ENCODE measurements at places on chromosomes 3 and 15.

DNA sequence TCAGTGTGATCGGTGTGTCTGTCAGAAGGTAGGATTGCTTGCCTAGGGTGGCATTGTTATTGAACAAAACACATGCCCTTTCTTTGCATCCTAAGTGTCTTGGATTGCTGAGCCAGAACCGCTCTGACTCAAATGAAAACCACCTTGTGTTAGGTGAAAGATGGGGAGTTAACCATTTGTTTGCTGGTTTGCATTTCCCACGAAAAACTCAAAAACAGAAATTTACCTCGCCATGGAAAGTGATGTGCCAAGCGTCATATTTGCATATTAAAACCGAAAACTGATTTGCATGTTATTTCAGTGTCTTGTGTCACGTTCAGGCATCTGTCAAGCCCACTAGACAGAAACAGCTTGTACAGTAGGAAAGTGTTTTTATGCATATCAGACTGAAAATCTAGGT, 474.6 kb upstream of the TPRG1 start:
- no peak for DNase-seq

- no peak for DNase-seq
Observed at GRCh38 chr3:120155108-120155507, 60.9 kb upstream of the GSK3B start.

DNA sequence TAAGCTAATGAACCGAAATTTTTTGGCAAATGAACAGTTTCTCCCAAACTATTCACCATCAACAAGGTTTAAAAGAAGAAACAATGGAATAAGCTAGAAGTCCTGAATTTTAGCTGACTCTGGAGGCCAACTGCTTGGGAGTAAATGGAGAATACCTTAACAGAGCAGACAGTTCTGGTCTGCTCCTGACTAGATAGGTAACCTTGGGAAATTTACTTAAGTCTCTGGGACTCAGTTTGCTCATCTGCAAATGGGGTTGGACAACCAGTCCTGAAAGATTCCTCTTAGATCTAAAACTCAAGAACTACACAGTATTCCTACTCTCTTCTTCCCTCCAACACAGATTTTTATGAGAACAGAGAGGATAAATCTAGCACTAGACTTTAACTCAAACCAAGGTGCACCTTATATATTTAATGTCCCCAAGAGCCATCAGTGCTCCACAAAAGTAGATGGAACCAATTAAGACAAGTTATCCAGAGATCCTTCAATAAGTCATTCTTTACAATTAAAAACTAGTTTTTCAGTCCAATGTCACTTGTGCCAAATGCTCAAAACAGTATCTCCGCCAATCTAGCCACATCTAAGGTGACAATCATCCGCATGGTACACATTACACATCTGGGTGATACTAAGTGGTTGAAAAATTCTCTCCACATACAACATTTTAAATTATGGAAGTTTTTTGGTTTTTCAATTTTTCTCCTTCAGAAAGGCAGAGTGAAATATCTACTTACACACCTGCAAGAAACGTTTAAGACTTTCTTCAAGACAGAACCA, 1.5 kb downstream of the RHOA start:
- DNase-seq = no peak

- DNase-seq = no peak
Observed at GRCh38 chr3:183094711-183095110, 4.6 kb downstream of the MCCC1 start.

DNA sequence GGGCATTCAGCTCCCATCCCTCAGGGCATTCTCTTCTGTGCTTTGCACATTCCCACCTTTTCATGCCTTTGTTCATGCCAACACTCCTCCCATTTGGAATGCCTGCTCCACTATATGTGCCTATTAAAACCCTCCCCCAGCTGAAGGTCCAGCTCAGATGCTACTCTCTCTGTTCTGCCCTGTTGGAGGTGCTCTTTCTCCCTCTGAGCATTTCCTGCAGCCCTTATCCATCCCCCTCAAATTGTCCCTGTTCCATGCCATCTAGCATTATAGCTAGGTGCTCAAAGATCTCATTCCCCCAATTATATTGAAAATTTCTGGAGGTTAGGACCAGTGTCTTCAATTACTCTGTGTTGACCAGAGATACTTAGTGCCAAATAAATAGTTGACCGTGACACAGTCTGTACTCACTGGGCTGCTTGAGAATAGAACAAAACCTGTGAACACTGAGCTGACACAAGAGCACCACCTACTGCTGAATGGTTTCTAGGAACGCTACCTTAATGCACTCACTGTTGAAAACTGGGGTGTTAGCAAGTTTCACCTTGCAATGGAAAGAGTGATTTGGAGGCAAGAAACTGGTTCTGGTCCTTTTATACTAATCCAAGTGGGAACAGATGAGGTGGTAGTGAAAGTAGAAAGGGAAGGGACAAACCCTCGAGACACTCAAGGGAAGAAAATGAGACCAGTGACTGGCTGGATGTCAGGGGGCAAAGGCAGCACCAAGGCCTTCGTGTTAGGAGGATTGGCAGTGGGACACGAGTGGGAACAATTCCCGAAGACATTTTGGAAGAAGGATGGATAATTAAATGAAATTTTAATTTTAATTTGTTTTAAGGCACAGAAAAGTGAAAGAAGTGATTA, 289.8 kb upstream of the ROPN1 start:
- peak; percentile 55 for DNase-seq

GRCh38 chr3:108381529-108382140, 85.3 kb downstream of the HHLA2 start:
- no peak for DNase-seq

- no peak for DNase-seq
Observed at GRCh38 chr3:72261566-72262564, 476.9 kb upstream of the PROK2 start.

DNA sequence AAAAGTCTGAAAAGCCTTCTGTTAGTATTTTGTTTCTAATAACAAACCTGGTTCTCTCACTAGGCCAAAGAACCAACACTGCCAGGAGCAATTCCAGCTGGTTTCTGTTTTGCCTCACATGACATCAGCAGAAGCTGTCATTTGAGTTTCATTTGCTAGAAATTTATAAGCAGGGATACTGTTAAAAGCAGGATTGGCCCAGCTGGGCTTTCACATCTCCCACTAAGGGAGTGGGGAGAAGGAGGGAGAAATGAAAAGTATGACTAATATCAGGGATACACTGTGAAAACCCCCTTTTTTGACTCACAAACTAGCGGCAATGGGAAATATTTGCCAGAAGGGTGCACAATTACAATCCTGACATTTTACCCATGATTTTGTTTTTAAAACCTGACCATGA, 5.3 kb downstream of the CCDC80 start:
- DNase-seq = peak; percentile 78

DNA sequence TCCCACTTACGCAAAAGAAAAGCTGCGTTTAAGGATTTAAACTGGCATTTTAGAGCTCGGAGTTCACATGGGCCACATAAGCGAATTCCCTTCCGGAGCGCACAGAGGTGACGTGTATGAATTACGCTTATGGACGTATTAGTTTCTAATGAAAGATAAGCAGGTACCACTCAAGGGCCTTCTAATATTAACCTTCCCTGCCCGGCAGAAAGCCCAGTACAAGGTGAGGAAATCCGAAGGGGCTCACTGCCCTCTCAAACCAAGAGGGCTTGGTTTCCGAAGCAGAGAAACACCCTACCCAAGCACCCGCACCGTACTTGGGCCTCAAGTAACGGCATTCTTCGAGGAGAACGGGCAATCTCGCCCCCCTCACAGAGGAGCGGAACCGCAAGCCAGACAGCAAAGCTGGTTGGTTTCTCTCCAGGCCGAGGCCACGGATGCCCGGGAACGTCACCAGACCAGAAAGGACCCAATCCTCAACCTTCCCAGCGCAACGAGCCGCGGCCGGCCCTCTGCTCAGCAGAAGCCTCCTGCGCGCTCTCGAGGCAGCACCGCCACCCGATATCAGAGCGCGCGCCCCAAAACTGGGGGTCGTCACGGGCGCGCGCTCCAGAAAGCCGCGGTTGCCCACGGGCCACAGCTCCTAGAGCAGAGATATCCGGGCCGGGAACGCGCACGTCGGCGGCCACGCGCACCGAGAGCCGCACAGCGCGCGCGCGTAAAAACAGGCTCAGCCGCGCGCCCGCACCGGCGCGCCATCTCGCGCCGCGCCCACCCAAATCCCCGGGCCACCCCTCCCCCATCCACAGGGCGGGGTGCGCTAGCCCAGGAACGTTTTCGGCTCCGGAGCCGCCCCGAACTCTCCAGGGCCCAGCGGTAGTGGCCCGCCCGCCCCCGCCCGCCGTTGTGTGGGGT, 676 bp downstream of the QRICH1 start:
- DNase-seq = peak; percentile 80

GRCh38 chr3:168511428-168512014, 415.8 kb upstream of the GOLIM4 start:
- no peak for DNase-seq

GRCh38 chr15:39629371-39629770, 48.5 kb downstream of the THBS1 start:
- DNase-seq = peak; percentile 33

DNA sequence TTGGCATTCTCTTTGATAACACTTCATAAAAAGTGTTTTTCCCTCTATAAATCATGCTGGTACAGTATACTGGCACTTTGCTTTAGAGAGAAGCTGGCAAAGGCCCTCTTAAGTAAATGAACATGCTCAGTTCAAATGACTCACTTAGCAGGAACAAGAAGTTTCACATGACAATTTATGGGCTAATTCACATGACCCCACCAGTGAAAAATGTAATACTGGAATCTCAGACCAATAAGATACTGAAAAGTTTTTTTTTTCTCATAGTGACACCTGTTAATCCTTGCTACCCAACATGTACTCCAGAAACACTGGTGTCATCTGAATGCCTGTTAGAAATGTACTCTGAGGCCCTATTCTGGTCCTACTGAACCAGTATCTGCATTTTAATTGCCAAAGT, 13.9 kb downstream of the BTBD1 start:
- DNase-seq = peak; percentile 19

DNA sequence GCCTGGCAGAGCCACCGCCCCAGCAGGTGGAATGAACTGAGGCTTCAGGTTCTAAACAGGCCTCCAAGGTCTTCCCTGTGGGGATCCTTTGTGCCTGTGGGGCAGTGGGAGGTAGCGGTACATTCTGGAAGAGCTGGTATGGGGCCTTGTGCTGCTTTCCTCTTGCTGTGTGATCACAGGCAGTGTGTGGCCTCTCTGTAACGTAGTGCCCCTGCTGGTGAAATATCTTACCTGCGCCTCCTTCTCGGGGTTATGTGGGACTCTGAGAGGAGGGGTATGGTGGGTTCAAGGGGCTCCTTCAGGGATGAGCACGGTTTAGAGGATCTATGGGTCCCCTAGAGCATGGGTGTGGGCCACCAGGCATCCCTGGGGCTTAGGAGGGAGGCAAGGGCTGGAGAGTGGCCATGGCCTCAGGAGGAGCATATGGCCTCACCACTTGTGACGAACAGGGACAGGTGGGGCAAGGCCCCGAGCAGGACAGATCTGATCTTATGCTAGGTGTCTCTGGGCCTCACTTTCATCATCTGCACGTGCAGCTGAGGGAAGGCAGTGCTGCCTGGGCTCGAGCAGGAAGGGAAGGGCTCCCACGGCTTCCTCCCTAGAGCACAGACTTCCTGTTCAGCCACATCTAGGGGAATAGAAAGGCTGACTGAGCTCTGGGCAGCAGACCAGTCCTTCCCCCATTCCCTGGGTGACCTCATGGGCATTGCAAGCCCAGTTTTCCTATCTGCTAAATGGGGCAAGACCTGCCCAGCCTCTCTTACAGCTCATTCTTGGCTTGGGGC, 1.9 kb upstream of the ALS2CL start:
- DNase-seq = peak; percentile 14

GRCh38 chr3:101758224-101758623, 20.8 kb upstream of the NXPE3 start:
- no peak for DNase-seq

All from fibroblast of skin of right biceps (primary cell).